ENCODE measurements at places on chromosomes 4 and X. TPM values are rescaled to one million over a fixed set of nuclear protein-coding genes. Genes with fewer than 3 reads are reported as not detected.

DNA sequence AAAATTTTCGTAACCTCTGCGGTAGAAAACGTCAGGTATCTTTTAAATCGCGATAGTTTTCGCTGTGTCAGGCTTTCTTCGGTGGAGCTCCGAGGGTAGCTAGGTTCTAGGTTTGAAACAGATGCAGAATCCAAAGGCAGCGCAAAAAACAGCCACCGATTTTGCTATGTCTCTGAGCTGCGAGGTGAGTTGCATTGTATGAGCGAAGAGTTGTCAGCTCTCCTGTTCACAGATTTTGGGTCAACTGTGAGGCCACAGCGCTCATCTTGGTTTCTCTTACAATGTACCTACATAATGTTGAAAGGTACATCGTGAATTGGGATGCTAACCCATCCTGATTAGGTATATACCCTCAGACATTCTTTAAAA lies 486 bp downstream of the CLCN3 start:
- DNase-seq: peak; percentile 32

- DNase-seq: peak; percentile 51
Measured at GRCh38 chrX:45428831-45429230, 228.2 kb upstream of the DIPK2B start.

- DNase-seq: no peak
Measured at GRCh38 chr4:72604324-72604723, 35.3 kb upstream of the ADAMTS3 start.

- DNase-seq: no peak
Measured at GRCh38 chr4:107777890-107778289, 46.8 kb upstream of the SGMS2 start.

The TNIP3 gene
- total RNA-seq: 0.35 TPM

The NDP gene
- total RNA-seq: 0.10 TPM

The P2RY4 gene
- 0.15 TPM for total RNA-seq

The LRP2BP gene
- total RNA-seq: not detected
